Activated naive CD4-positive, alpha-beta T cell (primary cell): ENCODE measurements at places on chromosomes 7 and 10.

- DNase-seq: no peak
Observed at GRCh38 chr7:17989546-17989945, 38.1 kb downstream of the PRPS1L1 start.

- DNase-seq: no peak
Observed at GRCh38 chr10:12409613-12410012, 60.3 kb downstream of the CAMK1D start.

- no peak for DNase-seq
Observed at GRCh38 chr10:33422471-33423153, 88.1 kb upstream of the NRP1 start.

DNA sequence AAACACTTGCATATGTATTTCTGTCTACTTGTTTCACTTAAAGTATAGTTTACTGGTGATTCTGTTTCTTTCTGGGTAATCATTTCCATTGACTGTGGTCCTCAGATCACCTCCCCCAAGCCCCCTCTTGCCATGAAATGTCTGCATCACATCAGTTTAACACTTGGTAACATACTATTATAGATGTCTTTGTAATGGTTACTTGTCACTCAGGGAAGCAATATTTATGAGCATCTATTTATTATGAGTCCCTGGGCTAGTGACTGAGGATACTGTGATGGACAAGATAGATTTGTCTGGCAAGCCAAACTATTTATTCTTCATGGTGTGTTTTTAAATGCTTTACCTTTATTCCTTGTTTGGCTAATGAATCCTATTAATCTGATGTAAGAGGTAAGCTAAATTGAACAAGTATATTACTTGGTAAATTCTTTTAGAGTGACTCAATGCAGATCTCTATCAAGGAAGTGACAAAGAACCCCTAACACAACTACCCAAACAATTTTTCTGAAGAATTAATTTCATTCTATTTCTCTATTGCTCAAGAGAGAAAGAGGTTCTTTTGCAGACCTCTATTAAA, 270.9 kb downstream of the RELN start:
- no peak for DNase-seq

GRCh38 chr7:7178906-7179305, 3.4 kb upstream of the C1GALT1 start:
- DNase-seq: no peak

DNA sequence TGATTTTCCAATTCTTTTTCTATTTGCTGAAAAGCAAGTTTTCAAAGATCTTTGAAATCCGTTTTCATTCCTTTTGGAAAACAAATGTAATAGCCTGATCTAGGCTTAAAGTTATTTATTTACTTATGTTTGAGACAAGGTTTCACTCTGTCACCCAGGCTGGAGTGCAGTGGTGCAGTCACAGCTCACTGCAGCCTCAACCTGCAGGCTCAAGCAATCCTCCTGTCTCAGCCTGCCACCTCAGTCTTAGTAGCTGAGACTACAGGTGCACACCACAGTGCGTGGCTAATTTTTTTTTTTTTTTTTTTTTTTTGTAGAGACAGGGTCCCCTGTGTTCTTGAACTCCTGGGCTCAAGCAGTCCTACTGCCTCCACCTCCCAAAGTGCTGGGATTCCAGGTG, 4.6 kb downstream of the ST7 start:
- DNase-seq: no peak

DNA sequence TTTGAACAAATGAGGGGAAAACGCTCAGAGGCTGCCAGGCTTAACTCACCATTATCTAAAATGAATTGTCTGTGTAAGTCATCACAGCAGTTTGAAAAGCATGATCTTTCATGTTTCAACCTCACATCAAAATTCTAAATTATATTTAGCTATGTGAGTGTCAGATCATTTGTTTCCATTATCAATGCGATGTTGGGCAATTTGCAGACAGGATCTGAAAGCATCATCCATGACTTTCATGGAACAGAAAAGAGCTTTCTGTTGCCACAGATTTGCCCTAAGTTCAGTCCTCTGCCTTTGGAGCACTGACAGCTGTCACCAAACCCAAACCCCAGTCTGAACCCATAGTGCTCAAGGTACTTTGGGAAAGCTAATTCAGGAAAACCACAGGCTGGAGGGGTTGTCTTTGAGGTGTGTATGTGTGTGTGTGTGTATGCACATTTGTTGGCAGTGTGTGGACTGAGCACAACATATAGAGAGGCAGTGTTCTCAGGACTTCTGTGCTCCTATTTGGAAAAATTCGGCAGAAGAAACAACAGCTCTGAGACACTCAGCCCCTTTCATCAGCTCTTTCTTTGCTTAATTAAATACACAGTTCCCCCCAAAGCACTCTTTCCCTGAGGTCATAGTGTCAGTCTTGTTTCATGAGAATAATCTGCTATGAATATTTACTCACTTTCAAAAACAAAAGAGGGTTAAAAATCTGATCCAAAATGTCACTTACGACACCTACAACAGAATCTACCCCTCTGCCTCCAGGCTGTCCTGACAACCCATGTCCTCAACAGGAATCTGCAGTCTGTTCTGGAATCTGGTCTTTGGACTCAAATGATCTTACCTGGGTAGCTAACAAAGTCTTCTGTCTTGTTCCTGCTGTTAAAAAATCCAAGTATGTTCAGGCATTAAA, 188.5 kb upstream of the KLF14 start:
- no peak for DNase-seq

DNA sequence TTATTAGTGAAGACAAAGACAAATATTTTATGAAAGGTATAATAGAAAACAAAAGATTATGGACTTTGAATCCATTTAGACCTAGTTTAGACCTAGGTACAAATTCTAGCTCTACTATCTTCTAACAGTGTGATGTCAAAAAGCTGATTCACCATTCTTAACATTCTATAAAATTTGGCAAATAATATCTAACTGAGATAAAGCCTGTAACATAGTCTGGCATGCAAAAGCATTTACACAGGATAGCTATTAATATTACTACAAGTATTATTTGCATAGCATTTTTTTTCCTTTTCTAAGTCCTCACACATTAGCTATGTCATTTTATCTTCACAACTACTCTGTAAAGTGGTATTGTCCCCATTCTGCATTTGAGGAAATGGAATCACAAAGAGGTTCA, 179.6 kb upstream of the LRRTM3 start:
- DNase-seq: no peak

DNA sequence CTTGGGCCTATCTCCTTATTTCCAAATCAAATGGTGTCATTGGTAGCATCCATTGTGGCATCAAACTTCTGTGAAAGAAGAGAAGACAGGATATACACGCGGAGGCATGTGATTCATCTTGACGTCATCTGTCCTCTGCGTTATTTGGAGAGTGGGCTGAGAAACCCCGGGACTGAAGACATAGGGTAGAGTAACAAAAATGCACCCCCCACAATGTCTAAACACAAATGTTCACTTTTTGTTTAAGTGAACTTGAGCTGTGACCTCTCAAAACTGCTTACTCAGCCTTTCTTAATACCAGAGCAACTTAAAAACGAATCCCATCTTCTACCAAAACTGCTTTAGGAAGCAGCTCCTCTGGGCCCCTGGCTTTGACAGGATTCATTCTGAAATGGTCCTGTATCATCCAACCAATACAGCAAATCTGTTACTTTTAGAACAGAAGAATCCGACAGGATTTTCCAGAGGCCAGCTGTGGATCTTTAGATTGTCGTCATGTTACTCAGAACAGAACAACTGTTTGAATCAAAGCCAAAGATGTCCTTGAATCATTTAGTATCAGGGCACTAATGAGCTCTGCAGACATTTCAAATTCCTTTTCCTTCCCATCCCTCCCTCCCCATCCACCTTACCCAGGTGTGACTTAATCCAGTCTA, 438.1 kb downstream of the SUGCT start:
- no peak for DNase-seq

GRCh38 chr10:35835545-35835944, 193.4 kb upstream of the FZD8 start:
- no peak for DNase-seq

GRCh38 chr10:70542565-70542938, 60.0 kb downstream of the PRF1 start:
- no peak for DNase-seq

- DNase-seq: no peak
Observed at GRCh38 chr10:132300582-132300981, 7.2 kb downstream of the STK32C start.

DNA sequence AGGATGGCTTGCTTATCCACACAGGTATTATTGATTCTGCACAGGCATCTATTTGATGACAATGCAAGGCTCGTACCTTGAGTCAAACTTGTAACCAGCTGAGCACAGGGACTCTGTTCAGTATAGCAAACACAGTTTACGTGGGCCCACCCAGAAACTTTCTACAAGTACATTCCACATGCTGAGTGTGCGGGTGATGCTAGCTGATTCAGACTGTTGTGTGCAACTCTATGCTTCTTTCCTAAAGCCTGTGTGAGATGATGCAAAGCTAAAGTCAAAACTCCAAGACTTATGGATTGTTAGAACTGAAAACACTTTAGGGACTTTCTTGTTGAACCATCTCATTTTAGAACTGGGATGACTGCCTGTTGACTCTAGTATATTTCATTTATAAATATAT, 21.5 kb upstream of the CALD1 start:
- DNase-seq: no peak

DNA sequence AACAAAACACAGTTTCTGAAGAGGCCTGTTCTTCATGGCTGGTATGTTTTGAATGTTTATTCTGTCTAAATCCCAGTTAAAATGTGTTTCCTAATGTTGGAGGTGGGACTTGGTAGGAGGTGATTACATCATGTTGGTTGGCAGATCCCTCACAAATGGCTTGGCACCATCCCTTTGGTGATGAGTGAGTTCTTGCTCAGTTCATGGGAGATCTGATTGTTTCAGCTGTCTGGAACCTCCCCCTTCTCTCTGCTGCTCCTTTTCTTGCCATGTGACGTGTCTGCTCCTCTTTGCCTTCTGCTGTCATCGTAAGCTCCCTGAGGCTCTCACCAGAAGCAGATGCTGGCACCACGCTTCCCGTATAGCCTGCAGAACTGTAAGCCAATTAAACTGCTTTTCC, 383.6 kb upstream of the TPK1 start:
- DNase-seq: no peak

DNA sequence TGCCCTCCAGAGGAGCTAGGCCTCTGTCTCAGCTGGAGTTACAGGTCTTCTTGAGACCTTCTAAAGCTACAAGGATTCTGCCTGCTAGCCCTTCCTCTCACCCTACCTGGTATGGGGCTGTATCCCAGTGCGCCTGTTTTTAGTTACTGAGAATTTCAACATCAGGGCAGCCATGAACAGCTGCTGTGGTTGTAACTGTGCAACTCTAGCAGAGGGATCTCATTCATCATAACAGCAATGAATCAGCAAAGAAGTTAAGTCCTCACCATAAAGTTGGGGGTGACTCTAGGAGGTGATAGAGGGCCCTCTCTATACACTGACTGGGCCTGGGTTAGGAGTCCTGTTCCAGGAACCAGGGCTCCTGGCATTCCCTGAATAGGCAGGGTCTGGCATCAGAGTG, 14.0 kb upstream of the CDH23 start:
- DNase-seq: no peak

- DNase-seq: no peak
Observed at GRCh38 chr10:43210556-43210955, 56.3 kb downstream of the RASGEF1A start.

DNA sequence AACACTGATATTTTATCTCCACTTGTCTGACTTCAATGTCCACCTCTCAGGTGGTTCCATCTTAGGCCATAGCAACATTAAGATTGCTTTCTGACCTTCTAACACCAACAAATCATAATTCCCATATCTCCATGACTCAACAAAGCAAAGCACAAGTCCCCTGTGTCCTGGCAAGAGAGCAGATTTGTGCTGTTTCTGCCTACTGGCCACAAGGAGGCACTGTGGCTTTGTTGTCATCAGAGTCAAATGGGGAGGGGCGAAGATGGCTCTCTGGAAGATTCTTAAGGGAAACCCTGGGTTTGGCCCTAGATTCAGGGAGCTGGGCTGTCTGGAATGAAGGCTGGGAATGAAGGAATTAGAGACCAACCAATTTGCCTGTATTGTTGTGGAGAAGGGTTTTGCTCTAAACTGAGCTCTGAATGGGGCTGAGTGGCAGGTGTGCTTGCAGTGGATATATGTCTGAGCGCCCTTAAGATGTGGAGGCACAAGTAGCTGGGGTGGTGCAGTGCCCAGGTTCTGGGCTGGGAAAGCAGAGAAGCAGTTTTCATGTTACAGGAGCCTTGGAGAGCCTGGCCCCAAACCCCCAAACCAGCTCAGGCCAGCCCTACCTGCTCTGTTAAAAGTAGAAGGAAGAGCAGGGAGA, 154.8 kb upstream of the PRSS58 start:
- no peak for DNase-seq

GRCh38 chr7:110914263-110914662, 176.7 kb upstream of the LRRN3 start:
- DNase-seq: no peak

DNA sequence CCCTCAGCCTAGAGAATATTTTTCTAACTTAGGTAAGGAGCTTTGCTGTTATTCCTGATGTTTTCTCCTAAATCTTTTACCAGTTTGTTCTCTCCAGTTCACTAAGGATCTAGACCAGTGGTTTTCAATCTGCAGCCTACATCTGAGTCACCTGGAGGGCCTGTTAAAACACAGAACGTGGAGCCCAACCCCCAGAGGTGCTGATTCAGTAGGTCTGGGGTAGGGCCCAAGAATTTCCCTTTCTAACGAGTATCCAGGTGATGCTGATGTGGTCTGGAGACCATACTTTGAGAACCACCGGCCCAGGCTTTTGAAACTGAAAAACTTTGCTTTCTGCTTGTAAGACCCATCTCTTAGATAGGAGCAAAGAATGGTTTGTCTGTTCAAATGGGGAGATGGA, 51.2 kb upstream of the KMT2E start:
- no peak for DNase-seq

DNA sequence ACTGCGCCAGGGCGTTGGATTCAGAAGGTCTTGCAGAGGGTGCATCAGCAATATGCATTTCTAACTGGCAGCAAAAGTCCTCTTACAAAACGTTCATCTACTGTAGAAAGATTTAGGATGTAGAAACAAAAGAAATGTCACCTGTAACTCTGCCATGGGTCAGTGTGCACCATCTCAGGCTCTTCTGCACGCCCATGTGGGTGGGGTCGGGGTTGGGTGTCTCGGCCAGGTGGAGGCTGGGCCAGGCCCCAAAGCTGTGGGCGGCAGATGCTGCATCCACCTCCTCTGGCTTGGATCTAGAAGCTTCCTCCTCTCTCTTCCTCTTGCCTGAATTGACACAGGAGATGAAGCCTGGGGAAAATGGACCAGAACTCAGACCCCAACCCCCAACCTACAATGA, 111.3 kb upstream of the PPP2R2D start:
- DNase-seq: no peak

DNA sequence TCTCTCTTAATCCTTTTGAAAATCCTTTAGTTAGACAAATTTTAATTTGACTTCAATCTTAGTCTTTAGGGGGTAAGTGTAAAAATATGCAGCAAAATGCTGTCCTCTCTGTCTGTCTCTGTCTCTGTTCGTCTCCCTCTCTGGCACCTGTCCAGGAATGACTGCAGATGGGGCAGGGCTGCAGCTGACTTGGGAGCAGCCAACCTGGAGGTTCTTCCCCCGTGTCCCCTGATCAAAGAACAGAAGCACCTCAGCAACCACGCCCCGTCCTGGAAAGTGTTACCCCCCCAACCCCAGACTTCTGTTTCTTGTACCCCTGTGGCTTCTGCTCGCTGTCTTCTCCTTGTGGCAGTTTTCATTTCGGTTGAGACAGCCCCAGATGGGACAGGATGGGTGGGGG, 141.6 kb upstream of the NPS start:
- DNase-seq: no peak

- no peak for DNase-seq
Observed at GRCh38 chr10:114347791-114348190, 56.5 kb downstream of the AFAP1L2 start.
